ENCODE measurements at places on chromosomes 6 and 20. TPM values are rescaled to one million over a fixed set of nuclear protein-coding genes. Genes with fewer than 3 reads are reported as not detected.

The BMP6 gene
- polyA plus RNA-seq, result 13.6 TPM

The RCAN2 gene
- polyA plus RNA-seq, result 80.3 TPM

The RAMACL gene
- 0.49 TPM for polyA plus RNA-seq

The HM13 gene
- polyA plus RNA-seq, result 122 TPM

The TRIM15 gene
- not detected for polyA plus RNA-seq

The APOBEC2 gene
- polyA plus RNA-seq, result 1.0 TPM

The SCGN gene
- 2.2 TPM for polyA plus RNA-seq

The SIRPB2 gene
- polyA plus RNA-seq, result 1.5 TPM

The SAPCD1 gene
- polyA plus RNA-seq, result 11.1 TPM

The DNAH8 gene
- 0.17 TPM for polyA plus RNA-seq

The DEFB113 gene
- not detected for polyA plus RNA-seq

The PPP1R3G gene
- 2.8 TPM for polyA plus RNA-seq

The FAM217A gene
- not detected for polyA plus RNA-seq

The SLC17A3 gene
- not detected for polyA plus RNA-seq

The LAMA2 gene
- polyA plus RNA-seq, result 30.6 TPM

The MUC21 gene
- 0.08 TPM for polyA plus RNA-seq

The CLPSL2 gene
- 0.56 TPM for polyA plus RNA-seq

The SIRPB1 gene
- 1.2 TPM for polyA plus RNA-seq

The TMEM244 gene
- not detected for polyA plus RNA-seq

The NKAIN2 gene
- polyA plus RNA-seq, result 55.0 TPM

The RAD21L1 gene
- polyA plus RNA-seq, result not detected

The POPDC3 gene
- polyA plus RNA-seq, result 5.7 TPM

The SPATS1 gene
- 0.57 TPM for polyA plus RNA-seq

The GHRH gene
- not detected for polyA plus RNA-seq

The PCK1 gene
- polyA plus RNA-seq, result 0.90 TPM

The HSPA1L gene
- polyA plus RNA-seq, result 6.1 TPM

The HLA-DPB1 gene
- polyA plus RNA-seq, result 10.5 TPM

Measured in spinal cord (tissue), 10 donors.